NCI-H2171 (cell line): ENCODE measurements at places on chromosomes 2 and 18.

GRCh38 chr2:60333264-60333663 is 220.2 kb downstream of the BCL11A start:
- DNase-seq, result no peak

GRCh38 chr2:44955593-44956392 is 14.3 kb downstream of the SIX3 start:
- peak; percentile 81 for DNase-seq

- no peak for DNase-seq
Measured at GRCh38 chr2:27270131-27270530, 5.1 kb upstream of the DNAJC5G start.

GRCh38 chr2:207617011-207617671 is 8.1 kb downstream of the METTL21A start:
- DNase-seq, result no peak
